Omental fat pad (tissue), 4 donors: ENCODE measurements at places on chromosomes 6 and 20.

GRCh38 chr20:12464036-12464435 is 544.7 kb upstream of the SPTLC3 start:
- DNase-seq: no peak

GRCh38 chr6:12381587-12381986 is 91.4 kb downstream of the EDN1 start:
- DNase-seq: no peak

DNA sequence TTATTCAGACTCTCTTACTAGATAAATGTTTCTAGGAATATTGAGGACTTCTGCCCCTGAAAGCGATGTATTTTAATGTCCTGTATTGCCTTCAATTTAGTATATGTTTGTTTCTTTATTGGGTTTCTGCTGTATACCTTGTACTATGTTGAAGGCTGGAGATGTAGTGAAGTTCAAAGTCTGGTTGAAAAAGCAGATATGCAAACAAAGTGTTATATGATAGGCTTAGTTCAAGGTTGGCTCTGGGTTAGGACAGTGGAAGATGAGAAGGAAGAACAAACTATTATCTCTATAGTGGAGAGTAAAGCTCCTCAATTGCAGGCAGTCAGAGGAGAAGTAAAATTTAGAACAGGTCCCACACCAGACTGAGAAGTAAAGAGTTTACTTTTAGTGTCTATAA is 36.3 kb upstream of the ADGRG6 start:
- DNase-seq: no peak

DNA sequence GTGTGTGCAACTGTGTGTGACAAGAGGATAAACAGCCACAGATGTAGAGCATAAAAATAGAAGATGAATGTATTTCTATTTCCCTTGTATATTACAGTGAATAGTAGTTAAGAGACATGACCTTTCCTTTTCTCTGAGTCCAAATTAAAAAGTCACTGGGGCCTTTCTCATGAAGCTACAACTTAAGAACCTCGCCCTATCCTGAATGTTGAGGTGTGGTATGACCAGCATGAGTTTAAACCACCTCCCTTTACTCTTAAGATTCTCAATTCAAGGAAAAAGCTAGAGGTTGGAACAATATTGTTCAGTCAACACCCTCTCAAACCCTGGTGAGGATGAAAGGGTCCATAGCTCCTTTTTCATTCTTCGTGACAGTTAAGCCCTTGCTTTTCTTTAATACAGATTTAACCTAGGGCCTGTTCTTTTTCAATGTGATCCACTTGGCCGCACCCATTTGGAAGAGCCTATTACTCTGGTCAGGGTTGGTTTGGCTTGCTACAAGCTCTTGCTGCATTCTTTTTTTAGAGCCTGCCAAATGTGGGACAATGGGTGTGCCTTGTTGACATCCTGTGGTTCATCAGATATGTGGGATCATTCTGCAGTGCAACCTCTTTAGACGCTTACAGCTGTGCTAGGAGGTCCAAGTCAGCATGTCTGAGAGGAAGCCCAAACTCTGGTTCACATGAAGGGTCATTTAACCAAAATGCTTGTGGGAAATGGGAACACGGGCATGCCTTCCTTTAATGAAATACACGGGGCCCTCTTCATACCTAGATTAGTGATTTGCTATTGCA is 290.0 kb downstream of the HAO1 start:
- no peak for DNase-seq

DNA sequence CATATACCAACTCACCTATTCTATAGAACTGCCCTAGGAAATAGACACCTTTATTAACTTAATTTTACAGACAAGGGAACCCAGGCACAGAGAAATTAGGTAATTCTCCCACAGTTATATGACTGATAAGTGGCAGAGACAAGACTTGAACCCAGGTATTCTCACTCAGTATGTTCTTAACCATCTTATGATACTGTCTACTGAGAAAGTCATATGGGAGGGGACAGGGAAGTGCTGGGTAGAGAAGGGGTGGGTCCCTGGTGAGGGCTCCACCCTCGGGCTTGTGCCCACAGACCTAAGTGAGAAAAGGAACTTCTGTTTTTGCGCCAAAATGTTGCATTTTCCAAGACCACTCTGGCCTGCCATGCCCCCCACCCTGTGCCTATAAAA is 123.5 kb downstream of the RNF144B start:
- DNase-seq: no peak

- DNase-seq: no peak
These were observed 140.6 kb upstream of the SCGN start for GRCh38 chr6:25511376-25511775.

GRCh38 chr6:56766806-56767178 is 124.1 kb upstream of the DST start:
- no peak for DNase-seq

DNA sequence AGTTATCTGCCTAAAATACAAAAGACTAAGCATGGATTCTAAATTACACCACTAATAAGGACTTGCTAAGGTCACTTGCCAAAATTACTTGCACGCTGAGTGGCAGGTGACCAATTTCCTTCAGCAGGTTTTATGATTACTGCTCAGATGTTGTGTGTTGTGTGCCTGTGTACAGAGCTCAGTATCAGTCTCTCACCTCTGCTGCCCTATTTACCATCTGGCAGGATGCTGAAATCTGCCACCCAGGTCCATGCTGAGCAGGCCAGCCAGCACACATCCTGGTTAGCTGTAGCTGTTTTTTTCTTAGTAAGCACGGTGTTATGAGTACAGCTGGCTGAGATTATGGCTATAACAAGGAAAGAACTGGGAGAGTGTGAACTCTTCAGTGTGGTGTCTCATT is 34.0 kb downstream of the ELOVL4 start:
- no peak for DNase-seq

DNA sequence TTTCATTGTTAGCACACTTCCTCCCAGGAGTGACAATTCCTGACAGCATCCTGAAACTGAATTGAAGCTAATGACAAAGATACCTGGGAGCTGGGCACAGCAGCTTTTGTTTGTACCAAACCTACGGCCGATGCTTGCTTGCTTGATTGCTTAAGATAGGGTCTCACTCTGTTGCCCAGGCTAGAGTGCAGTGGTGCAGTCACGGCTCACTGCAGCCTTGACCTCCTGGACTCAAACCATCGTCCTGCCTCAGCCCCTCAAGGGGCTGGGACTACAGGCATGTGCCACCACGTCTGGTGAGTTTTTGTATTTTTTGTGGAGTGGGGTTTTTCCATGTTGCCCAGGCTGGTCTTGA is 84.7 kb upstream of the SCP2D1 start:
- no peak for DNase-seq

DNA sequence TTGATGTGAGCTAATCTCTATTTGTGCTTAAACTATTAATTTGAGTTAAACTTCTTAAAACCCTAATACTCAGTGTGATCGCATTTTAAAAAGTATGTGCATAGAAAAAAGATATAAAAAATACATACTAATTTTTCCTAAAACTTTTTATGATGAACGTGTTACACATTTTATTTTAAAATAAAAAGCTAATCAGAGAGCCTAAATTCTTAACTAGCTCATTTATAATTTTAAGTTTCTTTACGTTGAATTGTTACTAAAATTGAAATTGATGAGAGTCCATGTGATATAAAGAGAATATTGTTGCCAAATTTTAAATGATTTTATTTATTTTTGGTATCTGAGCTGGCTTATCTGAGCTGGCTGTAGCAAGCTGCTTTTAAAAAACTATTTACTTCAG is 6.6 kb downstream of the MAP3K4 start:
- DNase-seq: no peak

GRCh38 chr20:22070610-22071058 is 365.2 kb downstream of the PAX1 start:
- DNase-seq: no peak

DNA sequence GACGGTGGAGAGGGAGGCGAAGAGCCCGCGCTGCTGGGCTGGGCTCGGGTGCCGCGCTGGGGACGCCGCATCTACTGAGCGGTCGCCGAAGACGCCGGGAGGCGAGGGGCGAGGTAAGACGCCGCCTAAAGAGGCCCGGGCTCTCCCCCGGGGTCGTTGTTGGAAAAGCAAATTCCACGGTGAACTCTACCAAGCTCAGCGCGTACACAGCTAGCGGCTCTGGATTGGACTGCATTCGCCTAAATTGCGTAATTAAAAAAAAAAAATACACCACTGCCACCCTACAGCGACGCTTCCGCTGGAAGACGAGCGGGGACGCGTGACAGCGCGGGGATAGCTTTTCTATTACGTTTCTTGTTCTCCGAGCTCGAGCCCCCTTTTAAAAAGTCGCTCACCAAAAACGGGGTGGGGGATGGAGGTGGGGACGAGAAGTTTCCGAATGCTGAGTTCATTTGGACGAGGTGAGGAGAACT is 92.0 kb upstream of the PRDM1 start:
- no peak for DNase-seq

- no peak for DNase-seq
These were observed 18.3 kb upstream of the SHLD1 start for GRCh38 chr20:5731753-5732366.

- DNase-seq: no peak
These were observed 721.9 kb upstream of the HS3ST5 start for GRCh38 chr6:115064680-115065079.

DNA sequence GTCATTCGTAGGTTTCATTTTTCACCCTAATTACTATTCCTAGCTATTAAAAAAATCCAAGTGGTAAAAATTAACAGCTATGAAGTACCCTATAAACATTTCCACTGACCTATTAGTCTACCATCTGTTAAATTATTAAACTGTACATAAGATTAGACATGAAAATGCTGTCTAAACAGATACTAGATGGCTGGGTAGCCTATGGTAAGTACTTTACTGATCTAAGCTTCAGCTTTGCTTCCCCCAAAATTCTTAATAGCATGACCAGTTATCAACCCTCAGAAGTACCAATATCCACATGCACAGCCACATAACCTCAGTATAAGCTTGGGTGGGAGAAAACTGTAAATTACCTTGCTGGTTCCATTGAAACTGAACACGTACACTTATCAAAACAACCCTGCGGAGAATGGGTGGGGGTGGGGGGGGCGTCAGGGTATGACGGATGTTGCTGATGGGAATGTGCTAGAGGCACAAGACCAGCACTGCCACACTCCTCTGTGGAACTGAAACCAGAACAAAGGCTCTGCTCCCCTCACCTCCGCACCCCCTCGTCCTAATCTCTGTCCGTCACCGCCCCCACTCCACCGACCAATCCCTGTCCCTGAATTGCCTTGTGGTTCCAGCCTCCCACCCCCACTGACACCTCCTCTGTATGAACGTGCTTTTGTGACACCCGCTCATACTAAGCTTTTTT is 45.3 kb downstream of the B4GALT5 start:
- no peak for DNase-seq

DNA sequence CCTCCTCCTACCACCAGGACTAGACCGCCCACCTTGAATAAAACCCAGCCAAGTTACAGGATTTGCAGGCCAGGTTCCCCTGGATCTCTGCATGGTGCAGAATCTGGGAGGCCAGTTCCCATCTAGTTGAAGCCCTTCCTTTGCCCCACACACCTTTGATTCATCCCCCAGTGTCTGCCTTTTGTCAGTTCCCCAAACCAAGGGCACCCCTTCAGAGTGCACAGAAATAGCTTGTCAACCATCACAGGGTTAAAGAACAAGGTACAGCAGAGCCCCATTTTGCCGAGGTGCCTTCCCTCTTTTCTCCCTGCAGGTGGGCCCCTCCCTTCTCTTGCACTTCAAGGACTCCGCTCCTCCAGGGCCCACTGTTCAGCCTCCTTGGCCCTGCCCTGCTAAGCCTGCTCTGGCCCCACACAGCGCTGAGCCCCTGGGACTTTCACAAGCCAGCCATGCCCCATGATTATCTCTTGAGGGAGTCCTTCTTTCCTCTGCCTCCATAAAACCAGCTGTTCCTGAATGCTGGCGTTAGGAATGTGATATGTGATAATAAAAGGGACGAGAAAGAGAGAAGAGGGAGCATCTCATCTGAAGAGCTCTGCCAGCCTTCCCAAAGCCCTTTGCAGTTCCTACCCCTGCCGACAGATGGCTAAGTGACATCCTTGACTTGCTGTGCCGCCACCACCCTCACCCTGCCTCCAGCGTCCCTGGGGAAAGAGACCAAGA is 280.3 kb downstream of the CDC5L start:
- DNase-seq: no peak

GRCh38 chr6:34333858-34334257 is 58.6 kb downstream of the NUDT3 start:
- DNase-seq: no peak

DNA sequence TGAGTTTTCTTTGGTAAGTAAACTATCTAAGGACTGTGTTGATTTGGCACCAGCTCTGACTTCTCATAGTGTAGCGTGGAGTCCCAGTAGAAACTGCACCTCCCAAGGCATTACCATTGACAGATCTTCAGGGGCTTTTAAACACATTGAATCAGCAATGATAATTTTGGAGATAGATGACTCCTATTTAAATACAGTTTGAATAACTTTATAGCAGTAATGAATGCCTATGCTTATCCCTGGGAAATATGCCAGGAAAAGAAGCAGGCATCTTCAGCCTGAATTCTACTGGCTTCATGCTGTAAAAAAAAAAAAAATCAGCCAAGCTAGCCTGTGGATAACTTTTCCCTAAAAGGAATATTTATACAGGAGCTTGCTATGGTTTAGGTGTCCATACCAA is 895.9 kb downstream of the EYS start:
- DNase-seq: no peak

DNA sequence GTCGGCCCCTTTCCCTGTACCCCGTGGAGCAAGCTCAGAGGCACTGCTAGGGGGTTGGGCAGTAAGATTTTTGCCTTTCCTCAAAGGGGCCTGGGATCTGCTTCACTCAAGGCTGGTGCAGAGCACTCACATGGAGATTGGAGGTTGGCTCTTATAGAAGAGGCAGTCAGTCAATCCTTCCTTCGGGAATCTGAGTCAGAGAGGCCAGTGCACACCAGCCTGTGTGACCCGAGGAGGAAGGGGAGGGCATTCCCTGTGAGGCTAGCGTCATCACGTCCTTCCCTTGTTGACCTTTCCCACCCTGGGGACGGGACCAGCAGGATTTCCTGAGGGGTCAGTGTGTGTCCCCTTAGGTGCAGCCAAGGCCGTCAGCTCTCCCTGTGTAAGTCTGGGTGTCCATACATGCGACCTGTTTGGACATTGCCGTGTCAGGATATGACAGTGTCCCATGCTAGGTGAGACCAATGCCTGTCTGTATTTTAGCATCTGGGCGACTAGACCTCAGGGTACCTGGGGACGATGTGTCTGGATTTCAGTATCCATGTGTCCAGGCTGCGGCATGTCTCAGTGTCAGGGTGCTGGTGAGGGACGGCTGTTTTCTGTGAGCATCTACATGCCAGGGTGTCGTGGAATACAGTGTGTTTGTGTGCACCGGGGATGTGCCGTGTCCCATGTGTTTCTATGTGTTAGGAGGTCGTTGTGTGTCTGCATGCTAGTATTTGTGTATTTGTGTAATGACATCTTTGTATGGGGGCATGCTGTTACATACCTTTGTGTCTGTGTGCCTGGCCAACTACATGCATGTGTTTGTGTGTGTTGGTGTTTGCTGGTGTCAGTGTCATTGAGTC is 2.8 kb upstream of the ZNF512B start:
- DNase-seq: no peak
